ENCODE measurements at places on chromosomes 3 and 15.

DNA sequence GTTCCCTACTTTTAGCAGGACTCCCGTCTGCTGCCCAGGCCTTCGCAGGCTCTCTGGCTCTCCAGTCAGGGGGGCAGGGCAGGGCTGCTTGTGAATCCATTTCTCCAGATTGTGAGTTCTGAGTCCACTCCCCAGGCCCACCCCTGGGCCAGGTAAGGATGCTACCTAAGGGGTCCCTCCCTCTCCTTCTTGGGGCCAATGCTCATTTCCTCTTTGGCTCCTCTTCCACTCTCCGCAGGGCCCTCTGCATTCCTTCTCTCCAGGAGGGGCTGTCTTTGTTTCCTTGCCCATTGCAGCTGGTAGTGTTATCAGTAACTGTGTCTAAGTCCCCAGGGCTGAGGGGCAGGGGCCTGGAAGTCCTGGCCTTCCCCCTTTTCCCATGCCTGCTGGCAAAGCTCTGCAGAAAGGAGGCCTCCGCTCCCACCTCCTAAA, 13.0 kb upstream of the CACNA2D2 start:
- no peak for DNase-seq

DNA sequence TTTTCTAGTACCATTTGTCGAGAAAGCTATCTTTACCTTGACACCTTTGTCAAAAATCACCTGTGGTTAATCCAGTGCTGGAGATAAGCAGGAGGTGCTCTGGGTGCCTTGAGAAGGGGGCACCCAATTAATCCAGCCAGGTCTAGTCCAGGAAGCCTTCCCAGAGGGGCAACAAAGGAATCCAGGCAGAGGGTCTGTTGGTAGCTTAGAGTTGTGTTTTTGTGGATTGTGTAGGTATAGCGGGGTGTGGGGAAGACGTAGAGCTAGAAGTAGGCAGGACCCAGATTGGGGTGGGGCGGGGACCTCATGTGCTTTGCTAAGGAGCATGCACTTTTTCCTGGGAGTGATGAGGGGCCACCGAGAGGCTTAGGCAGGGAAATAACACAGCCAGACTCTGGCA, 6.0 kb upstream of the PIGZ start:
- DNase-seq = no peak

GRCh38 chr3:94627689-94628088, 564.8 kb downstream of the NSUN3 start:
- no peak for DNase-seq

GRCh38 chr15:68328443-68328842, 50.9 kb downstream of the FEM1B start:
- peak; percentile 65 for DNase-seq

DNA sequence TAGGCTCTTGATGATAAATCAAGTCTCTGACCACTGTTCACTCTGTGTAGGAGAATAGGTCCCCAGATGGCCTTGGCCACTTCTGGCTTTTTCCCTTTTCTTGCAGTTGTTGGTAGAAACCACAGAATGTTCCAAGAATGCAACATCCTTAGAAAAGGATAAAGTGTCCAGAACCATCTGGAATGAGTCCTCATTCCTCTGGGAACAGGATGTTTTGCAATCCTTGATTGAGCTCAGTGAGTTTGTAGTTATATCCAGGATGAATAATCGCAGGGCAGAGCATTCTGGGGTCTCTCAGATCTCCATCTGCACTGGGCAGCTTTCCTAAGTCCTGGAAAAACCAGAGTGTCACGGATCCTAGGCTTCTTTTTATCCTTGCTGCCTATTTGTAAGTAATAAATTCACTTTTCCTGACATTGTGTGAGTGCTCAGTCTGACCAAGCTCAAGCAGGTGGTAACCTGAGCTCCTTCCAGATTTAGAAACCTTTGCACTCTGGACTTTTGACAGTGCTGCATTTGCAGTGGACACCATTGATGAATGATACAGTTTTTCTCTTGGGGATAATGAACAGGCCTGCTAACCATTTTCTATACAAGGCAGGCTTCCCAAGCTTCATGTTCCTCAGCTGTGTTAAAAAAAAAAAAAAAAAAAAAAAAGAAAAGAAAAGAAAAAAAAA, 1028.6 kb downstream of the OTOL1 start:
- DNase-seq = no peak

DNA sequence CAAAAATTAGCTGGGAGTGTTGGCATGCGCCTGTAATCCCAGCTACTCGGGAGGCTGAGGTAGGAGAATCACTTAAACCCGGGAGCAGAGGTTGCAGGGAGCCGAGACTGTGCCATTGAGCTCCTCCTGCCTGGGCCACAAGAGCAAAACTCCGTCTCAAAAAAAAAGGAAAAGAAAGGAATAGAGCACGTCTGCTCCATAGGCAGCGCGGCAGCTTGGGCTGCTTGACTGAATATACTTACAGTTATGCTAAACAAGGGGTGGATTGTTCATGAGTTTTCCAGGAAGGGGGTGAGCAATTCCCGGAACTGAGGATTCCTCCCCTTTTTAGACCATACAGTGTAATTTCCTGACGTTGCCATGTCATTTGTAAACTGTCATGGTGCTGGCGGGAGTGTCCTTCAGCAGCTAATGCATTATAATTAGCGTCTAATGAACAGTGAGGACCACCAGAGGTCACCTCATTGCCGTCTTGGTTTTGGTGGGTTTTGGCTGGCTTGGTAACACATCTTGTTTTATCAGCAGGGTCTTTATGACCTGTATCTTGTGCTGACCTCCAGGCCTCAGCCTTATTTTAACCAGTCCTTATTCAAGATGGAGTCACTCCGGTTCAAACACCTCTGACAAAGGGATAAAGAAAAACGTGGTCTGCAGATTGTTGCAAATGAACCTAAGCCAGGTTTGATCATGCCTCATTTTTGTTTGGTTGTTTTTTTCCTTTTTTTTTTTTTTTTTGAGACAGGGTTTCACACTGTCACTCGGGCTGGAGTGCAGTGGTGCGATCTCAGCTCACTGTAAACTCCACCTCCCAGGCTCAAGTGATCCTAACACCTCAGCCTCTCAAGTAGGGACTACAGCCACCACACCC, 24.9 kb upstream of the SENP5 start:
- no peak for DNase-seq

DNA sequence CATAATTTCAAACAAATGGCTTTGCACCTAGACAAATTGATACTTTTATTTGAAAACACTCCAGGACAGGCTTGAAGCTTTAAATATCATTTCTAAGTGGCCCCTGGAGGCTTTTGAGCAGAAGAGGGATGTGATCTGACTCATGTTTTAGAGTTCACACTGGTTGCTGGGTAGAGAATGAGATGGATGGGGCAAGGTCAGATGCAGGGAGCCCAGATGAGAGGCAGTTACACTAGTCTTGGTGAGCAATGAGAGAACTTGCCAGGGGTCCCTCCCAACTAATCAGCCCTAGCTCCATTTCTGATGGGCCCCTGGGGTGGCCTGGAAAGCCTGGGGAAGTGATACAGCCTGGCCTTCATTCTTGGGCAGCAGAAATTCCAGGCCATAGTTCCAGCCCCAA, 190.4 kb downstream of the MEGF11 start:
- no peak for DNase-seq

DNA sequence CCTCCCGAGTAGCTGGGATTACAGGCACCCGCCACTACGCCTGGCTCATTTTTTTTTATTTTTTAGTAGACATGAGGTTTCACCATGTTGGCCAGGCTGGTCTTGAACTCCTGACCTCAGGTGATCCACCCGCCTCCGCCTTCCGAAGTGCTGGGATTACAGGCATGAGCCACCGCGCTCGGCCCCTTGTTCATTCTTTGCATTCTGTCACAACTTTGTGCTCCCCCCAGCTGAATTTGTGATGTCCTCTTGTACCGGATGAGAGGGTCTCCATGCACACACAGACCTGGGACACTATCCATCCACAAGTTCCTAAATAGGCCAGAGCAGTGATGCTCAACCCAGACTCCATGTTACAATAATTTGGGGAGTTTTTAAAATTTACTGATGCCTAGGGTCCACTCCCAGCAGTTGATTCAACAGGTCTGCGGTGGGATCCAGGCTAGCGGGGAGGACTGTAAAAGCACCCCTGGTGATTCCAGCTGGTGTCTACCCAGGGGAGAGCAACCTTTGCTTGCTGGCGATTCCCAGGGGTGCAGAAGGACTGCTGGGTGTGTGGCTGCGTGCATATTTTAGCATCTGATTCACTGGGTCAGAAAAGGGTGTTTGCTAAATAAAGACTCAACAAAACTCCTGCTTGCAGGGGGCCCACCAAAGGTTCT, 1.0 kb downstream of the RASSF1 start:
- DNase-seq = no peak

GRCh38 chr3:31432897-31433678, 99.6 kb upstream of the STT3B start:
- DNase-seq = no peak

- no peak for DNase-seq
These were observed 40.5 kb upstream of the PDZRN3 start for GRCh38 chr3:73665286-73665685.

DNA sequence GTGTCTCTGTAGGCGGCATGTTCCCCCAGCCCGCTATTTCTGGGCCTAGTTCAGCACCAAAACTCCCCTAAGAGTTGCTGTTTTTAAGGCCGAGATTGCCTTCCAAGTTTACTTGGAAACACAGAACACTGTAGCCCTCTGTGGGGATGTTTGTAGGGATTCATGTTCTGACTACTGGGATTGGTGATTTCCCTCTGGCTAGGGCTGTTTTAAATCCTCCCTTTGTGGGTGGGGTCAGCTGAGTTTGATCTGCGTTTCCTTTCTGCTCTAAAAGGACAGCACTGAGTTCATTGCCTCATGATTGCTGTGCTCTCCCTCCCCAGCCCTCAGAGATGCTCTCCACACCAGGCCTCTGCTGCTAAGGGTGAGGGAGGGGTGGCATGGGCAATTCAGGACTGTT, 640.6 kb upstream of the DPPA4 start:
- DNase-seq = no peak

DNA sequence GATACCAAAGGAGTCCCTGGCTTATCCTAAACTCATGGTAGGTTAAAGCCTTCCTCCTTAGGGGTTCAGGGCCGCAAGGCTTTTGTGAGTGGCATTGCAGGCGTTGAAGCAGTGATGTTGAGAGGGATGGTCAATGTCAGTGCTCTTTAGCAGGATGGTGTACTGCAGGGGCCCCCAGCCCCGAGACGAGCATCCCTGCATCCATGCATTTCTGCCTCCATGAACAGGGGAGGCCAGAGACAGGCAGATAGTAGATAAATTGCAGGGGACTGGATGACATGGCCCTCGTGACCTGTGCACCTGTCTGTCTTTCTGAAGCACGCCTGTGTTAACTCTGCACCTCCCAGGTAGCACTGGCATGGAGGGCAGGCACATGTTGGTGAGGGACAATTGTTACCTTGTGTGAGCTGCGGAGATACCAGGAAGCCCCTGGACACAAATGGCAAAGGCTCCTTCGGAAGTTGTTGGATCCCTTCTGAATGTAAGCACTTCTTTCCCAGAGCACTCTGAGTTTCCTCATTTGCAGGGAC, 133.5 kb downstream of the SNRPN start:
- DNase-seq = no peak

DNA sequence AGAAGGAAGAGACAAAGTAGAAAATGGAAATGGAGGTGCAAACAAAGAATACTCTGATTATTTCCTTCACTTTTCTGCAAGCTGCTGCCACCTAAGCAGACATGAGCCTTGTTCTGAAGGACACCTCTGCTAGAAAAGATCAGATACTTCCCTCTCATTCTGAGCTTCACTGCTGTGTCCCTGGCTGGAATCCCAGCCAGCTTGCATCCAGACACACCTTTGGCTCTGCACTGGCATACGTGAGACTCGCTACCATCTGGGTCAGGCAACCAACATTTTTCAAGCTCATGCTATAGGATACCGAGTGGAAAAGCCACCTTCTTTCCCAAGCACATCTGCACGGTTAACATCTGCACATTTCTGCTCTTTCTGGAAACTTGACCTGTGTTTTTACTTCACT, 166.7 kb upstream of the SUCLG2 start:
- no peak for DNase-seq

- DNase-seq = no peak
These were observed 48.1 kb downstream of the ACAP2 start for GRCh38 chr3:195394700-195395099.

Data from suppressor macrophage treated with lipopolysaccharide for 1 hour (primary cell).